T-helper 9 cell (primary cell): ENCODE measurements at places on chromosomes 2 and 18.

DNA sequence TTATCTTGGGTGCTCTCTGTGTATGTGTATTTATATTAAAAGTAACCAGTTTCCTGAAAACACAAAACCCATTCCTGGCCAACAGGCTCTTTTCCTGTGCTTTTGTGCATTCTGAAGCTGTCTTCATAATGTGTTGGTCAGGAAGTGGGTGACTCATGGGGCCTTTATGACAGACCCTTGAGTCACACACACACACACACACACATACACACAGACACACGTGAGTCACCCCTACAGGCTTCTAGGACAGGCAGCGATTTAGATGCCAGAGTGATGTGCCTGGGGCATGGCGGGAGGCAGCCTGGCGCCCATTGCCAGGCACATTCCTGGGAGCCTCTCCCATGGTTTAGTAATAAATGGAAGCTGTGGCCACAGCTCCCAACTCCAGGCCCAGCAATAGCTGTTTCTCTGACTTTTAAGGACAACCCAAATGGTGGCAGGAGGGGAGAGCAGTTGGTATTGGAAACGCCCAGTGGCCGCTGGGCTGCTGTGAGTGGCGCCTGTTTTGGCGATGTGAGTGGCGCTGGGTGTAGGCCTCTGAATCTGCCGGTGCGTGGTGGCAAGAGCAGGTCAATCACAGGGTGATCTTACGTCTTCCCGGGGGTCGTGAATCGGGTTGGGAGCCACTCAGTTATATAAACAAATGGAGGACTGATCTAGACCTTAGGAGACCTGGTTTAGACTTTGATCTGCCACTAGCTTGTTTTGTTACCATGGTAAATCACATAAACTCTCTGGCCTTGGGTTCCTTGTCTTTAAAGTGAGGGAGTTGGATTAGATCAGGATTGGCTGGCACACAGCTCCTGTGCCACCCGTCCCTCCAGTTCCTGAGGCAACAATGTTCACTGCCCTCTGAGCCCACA is 150.7 kb upstream of the DLX2 start:
- peak; percentile 8 for DNase-seq

DNA sequence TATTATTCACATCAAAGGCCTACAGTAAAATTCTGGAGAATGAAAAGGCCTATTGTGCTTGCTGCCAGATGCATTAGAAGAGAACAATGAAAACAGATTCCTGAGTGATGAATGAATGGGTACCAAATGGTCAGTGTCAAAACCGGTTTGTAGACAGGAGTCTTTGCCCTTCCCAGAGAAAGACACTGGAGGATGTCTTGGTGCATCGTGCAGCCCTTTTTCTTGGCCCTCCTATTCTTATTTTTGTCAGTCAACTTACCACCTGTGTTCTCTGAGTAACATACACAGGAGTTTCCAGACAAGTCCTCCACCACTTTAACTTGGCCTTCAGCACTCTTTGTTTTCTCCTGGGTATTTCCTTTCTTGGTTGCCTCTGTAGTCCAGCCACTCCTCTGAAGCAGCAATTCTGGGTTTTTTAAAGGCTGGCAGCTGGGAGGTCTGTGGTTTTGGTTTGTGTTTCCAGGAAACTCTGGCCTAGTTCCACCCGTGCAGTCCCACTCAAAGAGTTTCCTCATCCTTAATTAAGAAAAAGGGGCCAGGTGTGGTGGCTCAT is 29.4 kb downstream of the PSTPIP2 start:
- DNase-seq: no peak

DNA sequence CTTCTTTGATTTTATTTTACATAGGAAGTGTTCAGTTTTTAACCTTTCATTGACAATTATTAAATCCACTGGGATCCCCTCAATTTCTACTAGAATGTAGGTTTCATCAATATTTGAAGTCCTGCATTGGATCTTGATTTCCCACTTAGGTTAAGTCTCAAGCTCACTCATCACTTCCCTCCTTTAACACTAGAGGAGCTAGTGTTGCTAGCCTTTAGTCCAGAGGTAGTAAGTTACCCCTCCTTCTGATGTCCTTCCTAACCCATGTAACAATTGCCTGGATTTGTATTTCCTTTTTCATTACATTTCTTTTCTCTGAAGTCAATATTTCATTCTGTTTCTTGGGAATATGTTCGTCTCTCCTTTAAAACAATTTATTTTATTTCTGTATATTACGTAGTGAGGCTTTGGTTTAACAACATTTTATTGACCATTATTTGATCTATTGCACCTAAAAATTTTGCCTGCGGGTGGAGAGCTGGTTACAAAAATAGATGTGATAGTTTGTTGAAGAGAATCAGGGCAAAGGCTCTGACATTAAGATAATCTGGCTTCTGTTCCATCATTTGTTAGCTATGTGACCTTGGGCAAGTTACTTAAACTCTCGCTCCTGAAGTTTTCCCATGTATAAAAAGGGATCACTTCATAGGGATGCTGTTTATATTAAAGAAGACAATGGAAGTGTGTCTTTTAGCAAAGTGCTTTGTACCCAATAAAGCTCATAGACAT is 833.0 kb downstream of the SLC4A3 start:
- no peak for DNase-seq

DNA sequence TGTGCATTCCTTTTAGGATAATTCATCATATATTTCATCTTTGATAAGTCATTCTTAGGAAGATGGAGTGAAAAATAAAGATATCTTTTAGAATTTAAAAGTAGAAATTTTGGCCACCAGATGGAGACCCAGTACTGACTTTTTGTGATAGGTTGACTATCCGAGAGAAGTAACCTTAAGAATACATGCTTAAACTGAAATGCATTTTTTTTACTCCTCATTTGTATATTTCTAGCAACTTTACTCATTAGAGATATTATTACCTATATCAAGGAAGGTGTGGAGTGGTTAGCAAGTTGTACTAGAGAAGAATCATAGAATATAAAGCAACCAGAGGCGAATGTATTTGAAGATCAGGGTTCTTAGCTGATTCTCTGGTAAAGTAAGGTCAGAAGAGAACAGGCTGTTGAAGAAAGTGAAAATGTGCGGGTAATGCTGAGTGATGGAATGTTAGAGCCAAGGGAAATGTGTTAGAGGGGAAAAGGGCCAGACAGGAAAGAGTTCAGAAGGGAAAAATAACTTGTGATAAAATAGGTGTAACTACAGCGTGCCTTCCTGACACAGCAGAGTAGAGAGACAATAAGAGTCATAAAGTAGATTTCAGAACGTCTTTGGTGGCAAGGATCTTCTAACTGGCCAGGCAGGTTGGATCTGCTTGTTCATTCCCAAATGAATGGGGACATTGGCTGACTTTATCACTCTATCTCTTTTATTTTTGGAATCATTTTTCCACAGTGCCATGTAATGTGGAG is 52.3 kb downstream of the TDRD15 start:
- DNase-seq: no peak

- DNase-seq: no peak
These were observed 106.3 kb downstream of the GPR39 start for GRCh38 chr2:132522901-132523300.

- no peak for DNase-seq
These were observed 160.1 kb downstream of the HAUS1 start for GRCh38 chr18:46264255-46264654.

DNA sequence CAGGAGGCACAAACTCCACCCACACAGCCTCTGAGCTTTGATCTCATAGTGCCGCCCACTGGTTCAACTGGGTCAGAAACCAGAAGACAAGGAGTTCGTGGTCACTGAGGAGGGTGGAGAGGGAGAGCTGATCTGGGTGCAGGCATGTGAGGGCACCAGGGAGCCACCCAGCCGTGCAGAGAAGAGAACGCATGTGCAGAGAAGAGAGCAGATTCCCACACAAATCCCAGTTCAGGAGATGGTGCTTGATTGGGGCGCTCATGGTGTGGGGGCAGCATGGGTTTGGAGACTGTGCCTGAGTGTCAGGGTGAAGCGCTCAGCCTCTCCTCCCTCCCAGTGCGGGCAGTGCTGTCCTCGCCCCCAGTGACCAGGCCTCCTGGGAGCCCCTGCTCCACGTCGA is 375.2 kb upstream of the MYT1L start:
- no peak for DNase-seq

DNA sequence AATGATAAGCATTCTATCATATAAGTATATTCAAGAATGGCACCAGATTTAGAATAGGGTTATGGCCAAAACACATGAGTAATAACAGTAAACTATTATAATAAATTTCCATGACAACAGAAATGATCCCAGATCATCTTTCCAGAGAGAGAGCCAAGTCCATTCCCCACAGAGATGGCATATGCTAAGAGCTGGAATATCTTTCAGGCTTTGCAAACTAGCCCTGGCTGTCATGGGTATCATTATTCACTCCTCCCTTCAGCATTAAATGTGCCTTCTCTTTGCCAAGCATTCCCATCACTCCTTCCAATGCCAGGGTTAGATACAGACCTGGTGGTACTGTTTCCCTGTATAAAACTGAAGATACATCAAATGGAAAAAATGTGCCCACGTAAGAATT is 10.9 kb downstream of the FEZ2 start:
- DNase-seq: no peak

DNA sequence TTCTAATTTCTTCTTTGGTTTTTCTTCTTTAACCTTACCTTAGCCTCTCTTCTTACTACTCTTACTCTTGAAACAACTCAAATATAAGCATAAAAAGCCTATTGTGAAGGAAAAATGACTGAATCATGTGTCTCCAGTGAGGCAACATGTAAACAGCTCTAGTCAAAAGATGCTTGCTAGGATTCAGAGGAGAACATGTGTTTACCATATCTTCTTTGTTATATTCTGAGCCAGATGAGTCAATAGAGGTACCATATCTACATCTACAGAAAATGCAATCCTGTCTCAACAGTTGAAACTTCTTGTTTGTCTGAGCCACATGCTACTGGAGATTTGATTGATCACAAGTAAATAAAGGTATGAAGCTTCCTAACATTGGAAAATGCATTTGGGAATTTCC is 15.9 kb upstream of the FIGN start:
- DNase-seq: no peak

DNA sequence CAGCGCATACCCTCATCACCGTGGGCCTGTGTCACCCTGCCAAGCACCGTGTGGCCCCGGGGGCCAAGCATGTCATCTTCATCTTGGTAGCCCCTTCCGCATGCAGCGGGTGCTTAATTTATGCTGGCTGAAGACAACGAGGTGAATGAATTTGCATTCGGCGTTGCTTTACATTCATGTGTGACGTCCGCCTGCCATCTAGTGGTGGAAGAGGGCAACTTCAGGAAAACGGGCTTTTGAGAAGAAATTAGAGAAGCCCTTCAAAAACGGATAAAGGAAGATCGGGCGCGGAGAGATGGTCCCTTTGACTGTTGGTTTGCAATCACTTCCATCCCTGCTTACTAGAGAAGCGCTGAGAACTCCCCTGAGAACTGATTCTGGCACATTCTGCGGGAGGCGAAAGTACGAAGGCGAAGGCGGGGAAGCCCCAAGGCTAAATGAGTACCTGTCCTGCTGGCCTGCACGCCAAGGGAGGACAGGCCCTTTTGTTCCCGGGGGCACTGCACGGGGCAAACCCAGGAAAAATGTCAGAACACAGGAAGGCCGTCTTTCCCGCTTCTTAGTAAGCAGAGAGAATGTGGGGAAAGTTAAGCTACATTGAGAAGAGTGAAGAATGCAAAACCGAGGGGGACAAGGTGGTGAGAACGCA is 145.9 kb downstream of the ZNF516 start:
- peak; percentile 43 for DNase-seq

- DNase-seq: no peak
These were observed 32.2 kb downstream of the BUB1 start for GRCh38 chr2:110645616-110646015.

DNA sequence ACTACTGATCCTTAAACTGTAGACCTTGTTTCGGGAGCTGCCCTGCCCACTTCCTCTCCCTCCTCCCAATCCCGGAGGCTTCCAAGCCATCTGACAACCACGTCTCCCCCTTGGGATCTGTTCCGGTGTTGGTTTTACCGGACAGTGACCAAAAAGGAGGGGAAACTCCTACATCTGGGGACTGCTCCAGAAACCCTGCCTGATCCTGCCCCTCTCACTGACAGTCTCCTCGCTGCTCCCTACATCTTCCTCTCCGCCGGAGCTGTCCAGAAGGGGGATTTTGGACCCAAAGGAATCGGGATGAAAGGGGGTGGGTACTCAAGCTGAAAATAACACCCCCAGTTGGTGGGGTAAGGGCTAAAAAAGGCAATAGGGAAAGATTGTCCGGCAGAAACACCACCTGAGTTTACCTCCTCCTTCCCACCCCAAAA is 1.5 kb downstream of the INO80D start:
- no peak for DNase-seq

DNA sequence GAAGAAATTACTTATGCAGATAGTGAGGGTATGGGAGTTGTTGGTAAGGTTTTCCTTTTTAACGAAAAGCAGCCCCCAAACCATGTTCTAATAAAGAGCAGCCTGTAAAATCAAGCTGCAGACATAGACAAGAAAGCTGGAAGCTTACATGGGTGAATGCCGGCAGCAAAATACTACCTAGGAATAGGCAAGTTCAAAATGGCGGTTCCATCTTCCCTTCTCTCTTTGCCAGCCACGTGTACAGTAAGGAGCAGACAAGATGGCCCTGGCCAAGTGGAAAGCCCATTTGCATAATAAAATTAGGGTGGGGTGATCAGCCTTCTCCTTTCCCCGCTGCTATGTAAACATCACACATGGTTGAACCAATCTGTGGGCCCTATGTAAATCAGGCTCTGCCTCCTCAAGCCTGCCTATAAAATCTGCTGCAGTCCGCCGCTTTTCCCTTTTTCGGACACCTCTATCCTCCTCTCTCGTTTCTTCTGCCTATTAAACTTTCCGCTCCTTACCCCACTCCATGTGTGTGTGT is 155.0 kb downstream of the ZBTB7C start:
- no peak for DNase-seq

- no peak for DNase-seq
These were observed 46.2 kb downstream of the C2orf42 start for GRCh38 chr2:70144443-70145143.

DNA sequence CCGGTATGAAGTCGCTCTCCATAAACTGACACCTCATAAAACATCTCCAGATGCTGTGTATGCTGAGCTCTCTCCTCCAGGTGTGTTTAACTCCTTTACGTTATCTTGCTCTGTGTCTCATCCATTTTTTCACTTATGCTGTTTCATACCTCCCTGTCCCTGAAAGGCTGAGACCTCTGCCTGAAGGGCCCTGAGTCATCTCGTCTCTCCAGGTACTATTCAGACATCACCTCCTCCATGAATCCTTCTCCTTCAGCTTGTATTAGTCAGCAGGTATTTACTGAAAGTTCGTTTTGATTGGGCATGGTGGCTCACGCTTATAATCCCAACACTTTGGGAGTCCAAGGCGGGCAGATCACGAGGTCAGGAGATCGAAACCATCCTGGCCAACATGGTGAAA is 244.5 kb upstream of the EPHA4 start:
- DNase-seq: no peak
